ENCODE measurements at places on chromosomes 5 and 9. TPM values are rescaled to one million over a fixed set of nuclear protein-coding genes. Genes with fewer than 3 reads are reported as not detected.

ANKRD31 gene
- total RNA-seq, result under 0.01 TPM

GPR150 gene
- 0.24 TPM for total RNA-seq

SLCO6A1 gene
- total RNA-seq, result not detected

PKD2L2 gene
- under 0.01 TPM for total RNA-seq

MARCOL gene
- total RNA-seq, result not detected

OR2V1 gene
- not detected for total RNA-seq

DMRT2 gene
- 1.1 TPM for total RNA-seq

PPP3R2 gene
- not detected for total RNA-seq

TMC1 gene
- total RNA-seq, result not detected

PCDHA11 gene
- 0.48 TPM for total RNA-seq

CATSPER3 gene
- not detected for total RNA-seq

DDX4 gene
- not detected for total RNA-seq

COL23A1 gene
- 0.43 TPM for total RNA-seq

SEMA5A gene
- total RNA-seq, result 0.72 TPM

HIGD2A gene
- total RNA-seq, result 31.1 TPM

LAMC3 gene
- not detected for total RNA-seq

CCNJL gene
- total RNA-seq, result 1.5 TPM

CD72 gene
- total RNA-seq, result 0.72 TPM

OR1N2 gene
- total RNA-seq, result not detected

CDX1 gene
- total RNA-seq, result under 0.01 TPM

TNFSF8 gene
- not detected for total RNA-seq

SMIM33 gene
- total RNA-seq, result not detected

IFNK gene
- not detected for total RNA-seq

LYRM7 gene
- total RNA-seq, result 4.3 TPM

SOX30 gene
- not detected for total RNA-seq

NRARP gene
- 15.7 TPM for total RNA-seq

HK3 gene
- total RNA-seq, result not detected

FGD3 gene
- total RNA-seq, result 1.2 TPM

LRRC70 gene
- 1.5 TPM for total RNA-seq

PTPRD gene
- 3.1 TPM for total RNA-seq

AQP7 gene
- total RNA-seq, result not detected

MSX2 gene
- not detected for total RNA-seq

Measured in tracheal epithelial cell (primary cell).